ENCODE measurements at places on chromosomes 1 and 21.

DNA sequence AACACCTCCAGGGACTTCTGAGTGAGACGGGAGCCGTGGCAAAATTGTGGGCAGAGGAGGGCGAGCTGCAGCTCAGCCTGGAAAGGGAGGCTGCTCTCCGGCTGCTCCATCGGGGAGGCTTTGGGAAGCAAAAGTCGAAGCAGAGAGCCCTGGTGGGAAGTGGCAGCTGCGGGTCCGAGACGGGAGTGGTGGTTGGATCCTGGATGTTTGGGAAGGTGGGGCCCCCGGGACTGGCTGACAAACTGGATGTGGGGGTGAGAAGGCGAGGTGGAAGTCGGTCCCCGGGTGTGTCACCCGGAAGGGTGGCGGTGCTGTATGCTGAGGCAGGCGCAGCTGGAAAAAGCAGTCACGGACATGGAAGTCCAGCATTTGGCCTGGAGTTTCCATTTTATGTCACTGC is 52.1 kb downstream of the KCNAB2 start:
- no peak for DNase-seq

GRCh38 chr1:228445490-228445842 is 28.8 kb upstream of the TRIM17 start:
- DNase-seq: no peak

- DNase-seq: no peak
These were observed 32.5 kb downstream of the KIAA1614 start for GRCh38 chr1:180945151-180945550.

DNA sequence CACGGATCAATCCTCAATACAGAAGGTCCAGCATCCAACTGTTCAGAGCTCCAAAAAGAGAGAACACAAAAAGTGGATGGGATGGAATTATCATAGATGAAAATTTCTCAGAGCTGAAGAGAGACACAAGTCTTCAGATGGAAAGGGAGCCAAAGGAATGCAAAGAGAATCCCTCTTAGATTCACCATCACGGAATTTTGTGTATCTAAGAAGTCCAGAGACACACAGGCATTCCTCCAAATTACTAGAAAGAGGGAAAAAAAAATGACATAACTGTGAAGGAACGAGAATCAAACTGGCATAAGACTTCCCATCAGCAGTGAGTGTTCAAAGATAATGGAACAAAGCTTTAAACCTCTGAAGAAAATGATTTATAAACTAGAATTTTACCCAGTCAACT is 101.2 kb downstream of the ZSCAN20 start:
- no peak for DNase-seq

- no peak for DNase-seq
These were observed 50.9 kb upstream of the ARHGEF16 start for GRCh38 chr1:3403388-3404231.

DNA sequence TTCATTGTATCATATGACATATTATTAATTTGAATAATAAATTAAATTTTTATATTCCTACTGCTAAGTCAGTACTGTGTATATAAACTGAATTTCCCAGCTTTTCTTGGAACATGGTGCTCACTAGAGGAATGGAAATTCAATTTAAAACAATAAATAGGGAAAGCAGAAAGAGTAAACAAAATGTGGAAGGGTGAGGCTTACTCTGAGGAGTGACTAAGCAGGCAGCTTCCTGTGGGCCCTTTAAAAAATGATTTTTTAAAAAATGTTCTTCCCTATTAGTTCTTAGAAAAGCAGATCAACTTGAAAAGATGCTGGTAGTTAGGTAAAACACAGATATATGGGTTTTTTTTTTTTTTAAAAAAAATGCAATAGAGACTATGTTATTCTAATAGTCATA is 49.5 kb upstream of the S1PR1 start:
- DNase-seq: no peak

GRCh38 chr1:54229281-54229891 is 29.4 kb downstream of the MRPL37 start:
- DNase-seq: peak; percentile 33

DNA sequence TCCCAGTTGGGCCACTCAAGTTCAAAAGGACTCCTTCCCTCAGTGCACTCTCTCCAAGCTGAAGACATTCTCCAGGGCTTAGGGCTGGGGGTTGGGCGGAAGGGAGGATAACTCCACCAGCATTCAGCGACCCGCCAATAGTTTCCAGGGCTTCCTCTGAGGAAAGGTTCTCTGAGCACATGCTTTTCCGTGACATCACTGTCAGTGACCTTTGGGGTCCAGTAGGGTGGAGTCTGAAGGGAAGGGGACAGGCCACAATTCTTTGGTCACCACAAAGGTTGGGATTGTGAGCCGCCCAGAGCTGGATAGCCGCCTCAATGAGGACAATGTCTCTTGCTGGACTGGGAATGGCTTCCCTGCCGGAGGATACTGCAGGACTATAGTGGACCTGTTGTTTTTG is 22.8 kb upstream of the RXRG start:
- DNase-seq: no peak

DNA sequence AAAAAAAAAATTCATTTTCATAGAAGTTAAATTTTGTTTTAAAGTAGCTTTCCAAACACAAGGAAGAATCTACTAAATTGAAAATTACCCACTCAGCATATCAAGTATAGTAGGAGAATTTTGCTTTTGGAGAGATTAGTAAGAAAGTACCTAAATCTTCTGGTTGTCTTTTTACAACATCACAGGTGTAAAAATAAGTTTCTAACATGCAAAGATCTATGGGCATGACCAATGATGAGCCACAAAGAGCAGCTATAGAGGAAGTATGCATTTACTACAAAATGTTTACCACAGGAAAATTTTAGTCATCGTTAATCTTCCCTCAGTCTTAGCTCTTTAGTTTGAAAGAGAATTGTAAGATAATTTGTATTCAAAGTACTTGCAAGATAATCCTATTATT is 28.1 kb downstream of the ANGPTL3 start:
- no peak for DNase-seq

DNA sequence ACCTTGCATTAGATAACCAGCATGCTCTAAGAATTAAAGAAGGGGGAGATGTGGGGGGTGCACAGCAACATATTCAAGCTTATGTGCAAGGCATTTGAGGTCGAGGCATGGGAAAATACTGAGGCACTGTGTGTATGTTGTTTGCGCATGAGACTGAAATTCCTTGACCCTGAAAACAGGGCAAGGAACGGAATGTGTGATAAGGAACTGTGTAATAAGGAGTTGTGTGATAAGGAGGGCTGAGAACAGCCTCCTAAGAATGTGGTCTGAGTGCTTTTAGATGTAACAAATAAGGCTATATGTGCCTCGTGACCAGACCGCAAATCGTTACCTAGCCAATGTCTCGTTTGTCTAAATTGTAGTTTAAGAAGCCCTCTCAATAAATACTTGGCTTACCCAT is 26.5 kb upstream of the ITLN1 start:
- no peak for DNase-seq

GRCh38 chr1:158830074-158830677 is 975 bp upstream of the MNDA start:
- DNase-seq: no peak

DNA sequence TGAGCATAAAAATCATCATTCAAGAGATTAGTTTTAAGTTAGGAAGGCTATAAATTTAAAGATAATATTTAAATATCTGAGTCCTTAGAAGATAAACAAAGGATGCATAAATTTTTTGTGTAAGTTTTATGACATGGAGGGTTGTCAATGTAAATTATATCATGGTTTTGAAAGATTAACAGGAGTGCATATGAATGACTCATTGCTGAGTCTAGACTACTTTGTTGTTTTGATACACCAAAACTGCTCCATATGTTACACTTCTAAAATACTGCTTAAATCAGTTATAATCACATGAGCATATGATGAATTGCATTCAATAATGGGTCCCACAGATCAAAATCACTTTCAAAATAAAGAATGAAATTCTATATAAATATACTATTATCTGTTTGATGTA is 312.5 kb downstream of the KCNT2 start:
- DNase-seq: no peak

DNA sequence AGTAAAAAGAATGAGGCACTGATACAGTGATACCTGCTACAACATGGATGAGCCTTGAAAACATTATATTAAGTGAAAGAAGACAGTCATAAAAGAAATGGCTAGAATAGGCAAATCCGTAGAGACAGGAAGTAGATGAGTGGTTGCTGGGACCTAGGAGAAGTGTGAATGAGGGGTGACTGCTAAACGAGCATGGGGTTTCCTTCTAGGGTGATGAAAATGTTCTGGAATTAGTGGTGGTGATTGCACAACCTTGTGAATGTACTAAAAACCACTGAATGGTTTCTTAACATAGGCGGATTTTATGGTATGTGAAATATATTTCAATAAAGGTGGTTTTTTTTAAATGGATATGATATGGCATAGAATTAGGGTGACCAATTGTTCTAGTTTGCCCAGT is 12.6 kb upstream of the SERINC2 start:
- no peak for DNase-seq

DNA sequence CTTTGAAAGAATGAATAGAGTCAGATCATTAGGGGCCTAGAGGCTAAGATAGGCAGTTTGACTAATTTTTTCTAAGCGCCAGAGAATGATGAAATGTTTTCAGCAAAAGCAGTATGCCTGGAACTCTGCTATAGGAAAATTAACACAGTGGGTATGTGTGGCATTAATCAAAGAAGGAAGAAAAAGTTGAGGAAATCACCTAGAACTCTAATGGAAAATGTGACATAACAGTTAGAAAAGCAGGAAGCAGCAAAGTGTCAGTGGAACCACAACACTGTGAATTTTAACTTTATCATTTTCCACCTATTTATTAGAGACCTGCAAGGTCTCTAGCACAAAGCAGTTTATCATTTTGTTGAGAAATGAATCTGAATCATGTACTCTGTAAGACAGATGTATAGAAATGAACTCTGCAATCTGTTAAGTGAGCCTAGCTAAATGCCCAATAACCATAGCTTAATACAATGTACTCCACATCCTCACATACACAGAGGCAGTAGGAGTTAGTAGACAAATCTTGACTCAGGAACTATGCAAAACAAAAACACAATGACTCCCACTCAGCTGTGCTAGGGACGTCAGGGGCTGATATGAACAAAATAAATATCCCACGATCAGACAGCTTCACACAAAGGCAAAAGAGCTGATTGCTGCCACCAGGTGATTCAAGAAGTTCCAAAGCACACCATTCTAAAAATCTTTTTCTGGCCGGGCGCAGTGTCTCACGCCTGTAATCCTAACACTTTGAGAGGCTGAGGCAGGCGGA is 500.7 kb upstream of the NFIA start:
- DNase-seq: no peak

- peak; percentile 94 for DNase-seq
These were observed 1.1 kb upstream of the PEAR1 start for GRCh38 chr1:156892190-156893047.

DNA sequence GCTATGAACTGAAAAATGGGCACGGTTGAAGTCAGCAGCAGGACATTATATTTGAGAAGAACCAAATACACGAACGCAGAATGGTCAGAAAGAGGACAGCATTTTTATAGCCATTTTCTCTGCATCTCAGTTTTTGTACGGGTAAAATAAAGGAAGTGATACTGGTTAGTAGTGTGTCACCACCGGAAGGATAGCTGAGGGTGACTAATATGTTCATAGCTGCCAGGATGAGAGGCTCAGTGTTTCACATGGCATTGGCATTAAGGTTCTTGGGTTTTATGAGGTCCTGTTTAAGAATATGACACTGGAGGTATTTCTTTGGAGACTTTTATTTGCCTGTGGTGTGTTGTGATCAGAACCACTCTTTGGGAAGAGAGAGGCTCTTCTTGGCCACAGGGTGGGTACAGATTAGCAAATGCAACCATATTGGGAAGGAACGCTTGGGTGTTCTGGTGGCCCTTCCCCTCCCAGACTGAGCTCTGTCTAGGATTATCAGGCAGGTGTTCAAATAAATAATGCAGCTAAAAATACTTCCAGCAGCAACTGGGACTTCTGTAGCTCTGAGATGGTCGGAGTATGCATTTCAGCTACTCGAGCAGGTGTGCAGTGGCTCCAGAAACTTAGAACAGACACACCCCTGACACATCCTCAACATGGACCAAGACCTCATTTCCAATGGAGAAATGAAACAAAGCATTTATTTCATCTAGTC is 158.2 kb downstream of the PBX1 start:
- no peak for DNase-seq

DNA sequence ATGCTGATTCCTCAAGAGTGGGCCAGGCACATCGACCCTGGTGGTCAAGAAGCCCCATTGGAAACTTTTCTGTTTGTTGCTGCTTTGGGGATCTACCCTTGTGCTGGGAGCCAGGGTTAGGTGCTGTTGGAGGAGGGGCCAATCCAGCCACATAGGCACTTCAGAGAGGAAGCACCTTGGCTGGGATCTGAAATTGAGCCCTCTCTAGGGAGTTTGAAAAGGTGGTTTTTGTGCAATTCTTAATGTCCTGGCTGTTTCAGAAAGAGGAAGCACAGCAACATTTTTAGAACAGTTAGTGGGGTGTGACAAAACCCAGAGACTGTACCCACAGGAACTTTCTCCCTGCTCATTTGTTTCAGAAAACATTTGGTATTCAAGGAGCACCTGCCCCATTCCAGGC is 17.2 kb upstream of the BEND5 start:
- DNase-seq: no peak

- DNase-seq: no peak
These were observed 17.3 kb upstream of the TNFSF4 start for GRCh38 chr1:173224280-173224892.

- DNase-seq: no peak
These were observed 32.8 kb downstream of the PADI6 start for GRCh38 chr1:17404820-17405219.

DNA sequence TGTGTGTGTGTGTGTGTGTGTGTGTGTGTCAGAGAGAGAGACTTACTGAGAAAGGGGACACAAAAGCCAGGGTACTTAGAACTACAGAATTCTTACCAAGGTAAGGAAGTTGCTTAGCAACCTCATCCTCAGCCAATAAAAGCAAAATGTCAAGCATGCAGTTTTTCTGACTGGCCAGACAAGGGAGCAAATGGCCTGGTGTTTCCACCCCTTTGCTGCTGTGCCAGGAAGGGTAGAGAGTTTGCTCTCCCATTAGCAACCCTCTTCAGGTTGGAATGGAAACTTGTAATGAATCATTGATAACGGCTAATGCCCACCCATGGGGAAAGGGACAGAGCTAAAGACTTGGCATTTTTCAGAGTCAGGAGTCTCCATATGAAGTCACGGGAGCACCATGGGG is 10.6 kb downstream of the RXRG start:
- DNase-seq: no peak

DNA sequence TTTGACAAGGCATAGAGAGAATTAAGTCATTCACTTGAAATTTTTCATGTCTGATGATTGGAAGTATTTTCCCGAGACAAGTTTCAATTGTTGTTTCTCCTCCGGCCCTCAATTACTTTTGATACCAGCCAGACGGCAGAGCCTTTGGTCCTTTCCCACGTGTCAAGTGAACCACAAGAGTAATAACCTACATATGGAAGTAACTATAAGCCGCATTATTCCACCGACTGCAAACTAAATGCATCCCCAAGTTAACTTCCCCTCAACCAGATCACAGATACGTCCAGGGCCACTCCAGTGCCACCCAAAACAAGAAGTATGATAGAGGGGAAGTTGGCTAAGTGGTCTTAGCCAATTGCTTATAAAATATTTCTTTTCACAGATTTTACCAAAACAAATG is 20.2 kb downstream of the COLGALT2 start:
- DNase-seq: no peak
